Spleen (tissue), 13 donors: ENCODE measurements at places on chromosomes 11 and 22. TPM values are rescaled to one million over a fixed set of nuclear protein-coding genes. Genes with fewer than 3 reads are reported as not detected.

ZP1 gene
- not detected for total RNA-seq

DMC1 gene
- not detected for total RNA-seq

GAL gene
- total RNA-seq = not detected

MS4A6E gene
- total RNA-seq = 4.6 TPM

- no peak overlapping the region for H3K4me3 ChIP-seq
- H3K27me3 ChIP-seq = no peaks in the 10 kb centered on the region
- no peaks in the 10 kb centered on the region for H3K4me1 ChIP-seq
- H3K36me3 ChIP-seq = no peaks in the 10 kb centered on the region
- DNase-seq = no peak
- H3K27ac ChIP-seq = no peak overlapping the region
Observed at GRCh38 chr11:17760102-17761029, 25.8 kb downstream of the KCNC1 start.

- H3K27me3 ChIP-seq = no peaks in the 10 kb centered on the region
- no peak overlapping the region for H3K4me3 ChIP-seq
- no peaks in the 10 kb centered on the region for H3K36me3 ChIP-seq
- H3K27ac ChIP-seq = no peak overlapping the region
Observed at GRCh38 chr11:27916541-27917100, 191.3 kb downstream of the KIF18A start.

DNA sequence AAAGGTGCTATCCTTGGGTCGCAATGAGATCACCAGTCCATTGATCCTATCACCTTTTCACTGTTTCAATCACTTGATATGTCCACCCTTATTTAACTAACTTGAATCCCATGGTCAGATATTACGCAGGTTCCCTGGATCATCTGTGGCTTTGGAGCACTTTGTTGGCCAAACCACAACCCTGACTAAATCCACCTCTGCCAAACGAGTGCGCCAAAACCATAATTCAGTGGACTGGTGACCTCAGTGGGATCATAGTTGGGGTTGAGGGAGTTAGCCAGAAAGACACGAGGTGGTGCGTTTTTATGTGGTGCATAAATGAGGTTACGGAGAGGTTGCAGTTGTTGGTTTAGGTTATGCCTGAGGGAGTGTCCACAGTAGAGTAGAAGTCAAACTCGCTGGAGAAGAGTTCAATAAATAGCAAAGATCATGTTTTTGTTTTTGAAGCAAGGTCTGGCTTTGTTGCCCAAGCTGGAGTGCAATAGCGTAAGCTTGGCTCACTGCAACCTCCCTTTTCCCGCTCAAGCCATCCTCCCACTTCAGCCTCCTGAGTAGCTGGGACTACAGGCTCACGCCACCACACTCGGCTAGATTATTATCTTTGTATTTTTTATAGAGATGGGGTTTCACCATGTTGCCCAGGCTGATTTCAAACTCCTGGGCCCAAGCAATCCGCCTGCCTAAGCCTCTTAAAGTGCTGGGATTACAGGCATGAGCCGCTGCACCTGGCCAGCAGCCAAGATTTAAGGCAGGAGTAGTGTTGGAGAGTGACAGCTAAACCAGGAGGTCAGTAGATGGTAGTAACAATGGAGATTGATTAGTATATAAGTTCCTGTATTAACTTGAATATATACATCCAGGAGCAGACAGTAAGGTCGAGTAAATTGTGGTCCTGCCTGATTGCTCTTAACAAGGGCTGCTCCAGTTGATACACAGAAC lies 4.5 kb downstream of the FOXR1 start:
- H3K36me3 ChIP-seq = no peaks in the 10 kb centered on the region
- no peaks in the 10 kb centered on the region for H3K4me1 ChIP-seq
- no peak overlapping the region for H3K4me3 ChIP-seq
- DNase-seq = no peak
- H3K27ac ChIP-seq = no peak overlapping the region

- H3K36me3 ChIP-seq = no peaks in the 10 kb centered on the region
- H3K27ac ChIP-seq = no peak overlapping the region
- DNase-seq = peak; percentile 56
- H3K4me3 ChIP-seq = no peak overlapping the region
- peaks cover 12% of the 10 kb centered on the region for H3K27me3 ChIP-seq
Observed at GRCh38 chr11:69841859-69842698, 22.9 kb upstream of the FGF3 start.

GRCh38 chr11:36210529-36210928 lies 78.7 kb downstream of the COMMD9 start:
- H3K36me3 ChIP-seq = no peaks in the 10 kb centered on the region
- DNase-seq = no peak
- no peak overlapping the region for H3K4me3 ChIP-seq
- H3K27ac ChIP-seq = no peak overlapping the region
- H3K27me3 ChIP-seq = no peaks in the 10 kb centered on the region

DNA sequence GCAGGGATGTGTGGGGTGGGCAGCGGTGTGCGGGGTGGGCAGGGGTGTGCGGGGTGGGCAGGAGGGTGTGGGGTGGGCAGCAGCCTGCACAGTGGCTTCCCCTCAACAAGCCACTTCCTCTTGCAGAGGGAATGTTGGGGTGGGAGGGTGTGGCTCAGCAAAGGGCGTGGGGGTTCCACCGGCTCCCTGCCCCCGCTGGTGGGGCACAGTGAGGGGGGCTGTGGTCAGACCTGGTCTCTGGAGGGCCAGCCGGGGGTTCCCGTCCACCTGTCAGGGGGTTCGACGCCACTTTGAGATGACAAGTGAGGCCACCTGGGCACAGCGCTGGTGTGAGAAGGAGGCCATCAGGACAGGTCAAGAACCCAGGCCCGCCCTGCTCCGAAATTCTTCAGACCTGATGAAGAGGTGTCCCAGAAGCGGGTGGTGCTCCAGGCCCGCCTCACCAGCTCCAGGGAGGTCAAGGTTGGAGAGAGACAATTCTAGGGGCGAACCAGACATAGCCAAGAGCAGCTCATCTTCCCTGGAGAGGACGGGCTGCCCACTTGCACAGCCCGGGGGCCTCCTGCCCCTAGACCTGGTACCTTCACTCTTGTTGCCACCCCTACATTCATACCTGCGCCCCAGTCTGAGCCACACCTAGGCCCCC lies 1.3 kb downstream of the C11orf21 start:
- DNase-seq = peak; percentile 85
- H3K36me3 ChIP-seq = no peaks in the 10 kb centered on the region
- H3K4me1 ChIP-seq = peaks cover 81% of the 10 kb centered on the region
- no peaks in the 10 kb centered on the region for H3K27me3 ChIP-seq
